Endothelial cell (in vitro differentiated cells): ENCODE measurements at places on chromosomes 4 and X.

DNA sequence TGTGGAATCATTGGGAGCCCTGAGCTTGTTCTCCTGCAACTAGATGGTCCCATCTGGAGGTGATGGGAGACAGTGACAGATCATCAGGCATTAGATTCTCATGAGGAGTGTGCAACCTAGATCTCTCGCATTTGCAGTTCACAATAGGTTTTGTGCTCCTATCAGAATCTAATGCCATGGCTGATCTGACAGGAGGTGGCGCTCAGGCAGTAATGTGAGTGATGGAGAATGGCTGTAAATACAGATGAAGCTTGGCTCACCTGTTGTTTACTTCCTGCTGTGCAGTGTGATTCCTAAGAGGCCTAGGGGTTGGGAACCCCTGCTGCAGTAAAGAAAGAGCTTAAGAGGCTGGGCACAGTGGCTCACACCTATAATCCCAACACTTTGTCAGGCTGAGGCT is 42.2 kb upstream of the PUDP start:
- DNase-seq = no peak

- no peak for DNase-seq
Measured at GRCh38 chr4:20326460-20326859, 74.8 kb downstream of the SLIT2 start.

DNA sequence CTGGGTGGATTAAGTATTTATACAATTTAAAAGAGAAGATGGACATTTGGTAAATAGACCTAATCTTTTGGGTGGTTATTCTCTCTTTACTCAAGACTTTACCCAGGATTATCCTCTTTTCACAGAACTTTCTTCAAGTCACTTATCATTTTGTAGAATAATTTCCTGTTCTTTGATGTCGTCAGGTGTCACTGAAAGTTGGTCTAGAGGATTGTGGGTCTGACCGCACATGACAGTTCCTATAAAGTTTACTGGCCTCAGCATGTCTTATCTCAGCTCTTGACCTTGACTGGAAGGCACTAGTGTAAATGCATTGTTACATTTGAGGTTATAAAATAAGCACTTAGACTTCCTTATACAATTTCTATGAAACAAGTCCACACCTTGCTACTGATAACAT is 139.9 kb upstream of the SLC4A4 start:
- DNase-seq = no peak

DNA sequence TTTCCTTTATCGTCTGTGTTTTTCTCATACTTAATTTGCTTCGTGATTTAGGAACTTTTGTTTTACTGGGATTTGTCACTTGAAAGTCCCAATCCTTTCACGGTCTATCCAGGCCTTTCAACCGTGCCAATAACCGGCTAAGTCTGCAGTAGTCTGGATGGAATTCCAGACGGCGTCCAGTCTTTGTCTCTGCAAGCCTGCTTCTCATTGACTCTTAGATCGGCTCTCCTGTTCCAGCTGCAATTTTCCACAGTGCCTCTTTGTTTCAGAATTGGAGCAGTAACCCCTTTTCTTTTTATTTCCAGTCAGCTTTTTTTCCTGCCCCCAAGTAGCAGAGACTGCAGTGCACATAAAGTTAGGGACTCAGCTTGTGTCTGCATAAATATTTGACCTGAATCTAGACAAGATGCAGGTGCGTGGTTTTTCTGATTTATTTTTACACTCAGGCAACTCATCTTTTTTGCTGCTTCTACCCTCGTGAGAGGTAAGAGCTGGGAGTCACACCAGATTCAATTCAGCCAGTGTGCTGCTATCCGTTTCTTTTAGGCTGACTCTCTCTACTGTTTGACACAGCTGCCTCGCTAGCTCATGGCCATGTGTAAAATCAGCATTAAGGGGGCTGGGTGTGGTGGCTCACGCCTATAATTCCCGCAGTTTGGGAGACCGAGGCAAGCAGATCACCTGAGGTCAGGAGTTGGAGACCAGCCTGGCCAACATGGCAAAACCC is 37.4 kb upstream of the DHRSX start:
- no peak for DNase-seq

DNA sequence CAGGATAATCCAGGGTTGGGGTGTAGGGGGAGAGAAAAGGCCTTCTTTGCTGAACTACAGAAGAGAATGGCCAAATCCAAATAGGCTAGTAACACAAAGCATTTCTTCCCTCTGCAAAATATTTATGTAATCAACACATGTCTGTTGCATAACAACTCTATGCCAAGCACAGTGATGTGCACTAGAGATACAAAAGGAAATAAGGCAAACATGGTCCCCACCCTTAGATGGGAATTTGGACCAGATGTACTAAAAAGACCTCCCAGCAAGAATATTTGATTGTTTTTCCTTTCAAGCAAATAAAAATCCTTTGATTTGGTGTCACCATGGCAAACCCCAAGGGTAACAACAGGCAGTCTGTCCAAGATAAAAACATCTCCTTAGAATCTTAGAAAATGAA is 177.6 kb upstream of the FGF13 start:
- no peak for DNase-seq

DNA sequence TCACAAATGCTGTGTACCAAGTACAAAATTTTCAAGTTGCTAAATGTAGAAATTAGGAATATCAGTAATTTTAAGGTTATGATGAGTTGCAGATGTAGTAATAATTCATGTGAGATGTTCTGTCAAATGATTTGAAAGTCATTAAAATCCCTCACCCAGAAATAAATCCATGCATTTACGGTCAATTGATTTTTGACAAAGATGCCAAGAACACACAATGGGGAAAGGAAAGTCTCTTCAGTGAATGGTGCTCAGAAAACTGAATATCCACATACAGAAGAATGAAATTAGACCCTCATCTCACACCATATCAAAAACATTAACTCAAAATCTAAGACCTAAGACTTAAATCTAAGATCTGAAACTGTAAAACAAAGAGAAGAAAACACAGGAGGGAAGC is 12.9 kb upstream of the BMPR1B start:
- no peak for DNase-seq

GRCh38 chr4:6586715-6587325 is 11.8 kb downstream of the MAN2B2 start:
- no peak for DNase-seq

DNA sequence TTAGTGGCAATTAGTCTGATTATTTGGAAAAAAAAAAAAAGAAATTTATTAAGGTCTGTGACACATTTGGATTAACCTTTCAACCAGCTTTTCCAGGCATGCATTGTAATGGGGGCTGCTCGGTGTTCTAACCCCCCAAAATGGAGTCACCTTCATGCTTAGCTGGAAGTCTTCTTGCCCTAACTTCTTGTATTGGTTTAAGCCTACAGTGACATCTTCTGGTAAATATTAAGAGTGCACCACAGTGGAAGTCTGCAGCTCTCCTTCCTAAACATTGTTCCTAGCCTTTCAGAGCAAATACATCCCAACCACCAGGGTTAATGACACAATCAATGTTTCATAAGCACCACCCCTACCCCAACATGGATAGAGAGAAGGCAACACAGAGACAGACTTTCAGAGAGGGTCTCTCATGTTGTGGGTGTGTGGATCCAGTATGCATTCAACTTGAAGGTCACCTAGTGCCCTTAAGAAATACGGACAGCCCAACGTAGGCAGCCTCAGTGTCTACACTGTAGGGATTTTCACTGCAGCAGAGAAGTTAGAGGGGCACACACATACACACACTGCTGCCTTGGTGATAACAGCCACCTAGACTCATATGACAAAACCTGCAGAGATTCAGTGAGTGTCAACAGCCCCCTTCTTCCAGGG is 142.9 kb upstream of the MBNL3 start:
- DNase-seq = peak; percentile 5

DNA sequence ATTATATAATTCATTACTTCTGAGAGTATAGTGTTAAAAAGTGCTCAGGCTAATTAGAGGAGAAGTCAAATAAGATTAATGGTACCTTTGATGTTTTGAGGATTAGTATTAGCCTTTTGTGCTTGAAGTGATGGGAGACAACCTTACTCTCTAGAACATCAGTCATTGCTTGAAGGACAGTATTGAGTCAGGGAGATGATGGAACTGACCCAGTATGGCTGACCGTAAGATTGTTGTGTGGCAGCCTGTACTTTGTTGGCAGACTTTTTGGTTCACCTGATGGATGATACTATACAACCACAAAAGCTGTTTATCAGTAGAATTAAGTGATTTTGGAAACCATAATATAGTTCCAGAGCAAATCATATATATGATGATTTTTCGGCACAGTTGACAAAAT is 9.9 kb downstream of the OGT start:
- no peak for DNase-seq

DNA sequence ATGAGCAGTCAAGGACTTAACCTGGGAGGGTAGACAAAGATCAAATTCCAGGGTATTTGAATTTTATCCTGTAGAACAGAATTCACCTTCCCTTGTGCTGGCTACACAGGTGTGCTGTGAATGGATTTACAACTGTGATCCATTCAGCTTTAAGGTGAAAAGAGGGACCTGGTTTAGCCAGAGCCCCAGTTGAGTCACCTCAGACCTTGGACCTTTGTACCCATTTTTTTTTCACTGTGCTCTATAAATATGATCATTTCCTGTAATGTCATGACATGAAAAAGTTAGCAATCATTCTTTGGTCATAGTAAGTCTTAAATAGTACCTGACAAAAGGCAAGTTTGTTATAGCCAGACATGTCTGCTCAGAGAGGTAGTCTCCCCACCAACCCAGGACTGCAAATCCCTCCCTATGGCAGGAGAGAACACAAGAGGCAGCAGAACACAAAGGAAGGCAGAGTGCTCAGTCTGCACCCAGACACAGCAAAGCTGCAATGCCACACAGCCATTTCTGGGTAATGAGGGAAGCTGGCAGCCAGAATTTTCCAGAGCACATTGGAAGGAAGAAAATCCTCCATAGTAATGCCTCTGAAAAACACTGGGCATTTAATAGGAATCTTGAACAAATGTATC is 77.9 kb downstream of the CXXC4 start:
- DNase-seq = no peak

DNA sequence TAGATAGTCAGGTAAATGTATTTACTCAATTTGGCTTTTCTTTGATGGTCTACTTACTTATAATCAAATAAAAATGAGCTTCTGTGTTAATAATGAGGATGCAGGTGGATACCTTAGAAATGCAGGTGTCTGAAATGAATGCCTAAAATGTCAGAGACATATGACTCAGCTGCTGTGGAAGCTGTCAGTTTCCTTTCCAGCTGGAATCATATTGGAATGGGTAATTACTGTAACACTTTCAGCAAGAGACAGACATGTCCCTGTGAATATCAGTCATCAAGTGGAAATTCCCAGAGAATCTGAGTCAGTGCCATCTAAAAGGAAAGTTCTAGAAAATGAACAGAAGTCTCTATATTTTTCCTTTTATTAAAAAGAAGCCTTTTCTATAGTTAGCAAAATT is 783.0 kb upstream of the AADAT start:
- DNase-seq = no peak

GRCh38 chr4:147928400-147928799 is 196.5 kb downstream of the ARHGAP10 start:
- DNase-seq = no peak

- DNase-seq = no peak
Measured at GRCh38 chrX:120795301-120795700, 80.4 kb downstream of the CT47B1 start.

- DNase-seq = no peak
Measured at GRCh38 chr4:10773010-10773409, 88.4 kb upstream of the CLNK start.

- no peak for DNase-seq
Measured at GRCh38 chrX:144946666-144947065, 300.6 kb upstream of the SPANXN1 start.

DNA sequence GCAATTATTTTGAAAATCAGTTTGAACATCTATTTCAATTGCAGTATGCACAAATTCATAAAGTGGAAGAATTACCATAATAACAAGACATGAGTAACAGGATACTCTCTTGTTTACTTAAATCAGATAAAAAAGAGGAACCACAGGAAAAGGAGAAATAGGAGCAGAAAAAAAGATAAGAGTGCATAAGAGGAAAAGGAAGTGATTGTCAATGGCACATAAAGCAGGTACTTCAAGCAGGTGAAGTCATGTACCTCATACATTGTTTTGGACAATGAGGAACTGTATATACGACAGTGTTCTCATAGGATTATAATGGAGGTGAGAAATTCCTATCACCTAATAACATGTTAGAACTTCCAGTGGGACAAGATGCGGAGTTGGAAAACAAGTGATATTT is 334.5 kb upstream of the PCDH7 start:
- DNase-seq = no peak

GRCh38 chr4:101242441-101242840 is 104.9 kb downstream of the PPP3CA start:
- DNase-seq = no peak
